Activated gamma-delta T cell treated with Interleukin-2 at 50 U/mL for 16 hours (primary cell): ENCODE measurements at places on chromosomes 6 and 20.

- DNase-seq = no peak
Observed at GRCh38 chr6:5506149-5506548, 244.8 kb downstream of the FARS2 start.

GRCh38 chr20:45067558-45067957 lies 33.4 kb downstream of the KCNS1 start:
- DNase-seq = no peak

GRCh38 chr6:80129485-80129884 lies 23.0 kb downstream of the BCKDHB start:
- no peak for DNase-seq

- DNase-seq = peak; percentile 47
Observed at GRCh38 chr6:37502703-37503291, 3.1 kb upstream of the CCDC167 start.

DNA sequence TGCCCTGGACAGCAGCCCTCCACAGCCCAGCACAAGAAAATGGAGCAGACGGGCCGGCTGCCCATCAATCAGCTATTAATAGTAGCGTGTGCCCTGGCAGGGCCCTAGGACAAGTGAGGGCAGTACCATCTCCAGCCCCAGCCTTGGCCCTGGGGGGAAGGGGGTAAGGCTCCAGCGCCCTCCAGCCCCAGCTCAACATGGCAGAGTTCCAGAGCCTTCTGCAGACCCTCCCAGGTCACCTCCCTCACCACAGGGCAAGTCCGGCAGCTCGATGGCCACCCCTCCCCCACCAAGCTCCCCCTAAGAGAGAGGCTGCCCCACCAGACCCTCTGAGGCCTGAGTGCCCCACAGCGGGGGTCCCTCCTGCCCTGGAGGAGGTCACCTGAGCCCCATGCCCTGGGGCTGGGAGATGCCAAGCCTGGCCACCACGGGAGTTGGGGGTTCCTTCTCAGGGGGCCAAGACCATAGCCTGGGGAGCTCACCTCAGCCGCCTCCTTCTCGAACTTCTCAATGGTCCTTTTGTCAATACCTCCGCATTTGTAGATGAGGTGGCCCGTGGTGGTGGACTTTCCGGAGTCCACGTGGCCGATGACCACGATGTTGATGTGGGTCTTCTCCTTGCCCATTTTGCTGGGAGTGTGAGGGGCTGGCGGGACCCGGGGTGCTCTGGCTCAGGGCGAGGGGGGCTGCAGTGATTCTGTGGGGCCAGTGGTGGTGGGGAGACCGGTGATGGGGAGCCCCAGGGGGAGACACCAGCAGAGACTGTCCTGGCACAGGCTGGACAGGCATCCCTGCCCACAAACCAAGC lies 1.5 kb downstream of the EEF1A2 start:
- DNase-seq = no peak

GRCh38 chr20:23205611-23206041 lies 119.5 kb upstream of the CD93 start:
- no peak for DNase-seq

- DNase-seq = no peak
Observed at GRCh38 chr20:18628330-18628920, 40.6 kb downstream of the DTD1 start.

- peak; percentile 32 for DNase-seq
Observed at GRCh38 chr20:62602550-62602949, 39.8 kb upstream of the SLCO4A1 start.

- no peak for DNase-seq
Observed at GRCh38 chr20:1210501-1210900, 7.2 kb downstream of the C20orf202 start.

GRCh38 chr6:103405321-103405720 lies 1454.4 kb downstream of the HACE1 start:
- DNase-seq = no peak

GRCh38 chr6:71453371-71453706 lies 164.7 kb downstream of the OGFRL1 start:
- DNase-seq = no peak

GRCh38 chr20:24608926-24609667 lies 139.7 kb downstream of the SYNDIG1 start:
- no peak for DNase-seq

GRCh38 chr6:150291968-150292710 lies 76.7 kb upstream of the IYD start:
- DNase-seq = no peak

GRCh38 chr20:59033093-59033492 lies 958 bp upstream of the ATP5F1E start:
- DNase-seq = no peak

- DNase-seq = no peak
Observed at GRCh38 chr6:124033501-124033900, 229.8 kb downstream of the NKAIN2 start.

GRCh38 chr6:14487625-14488024 lies 370.1 kb downstream of the CD83 start:
- DNase-seq = no peak

- DNase-seq = no peak
Observed at GRCh38 chr6:5529015-5529414, 267.7 kb downstream of the FARS2 start.

DNA sequence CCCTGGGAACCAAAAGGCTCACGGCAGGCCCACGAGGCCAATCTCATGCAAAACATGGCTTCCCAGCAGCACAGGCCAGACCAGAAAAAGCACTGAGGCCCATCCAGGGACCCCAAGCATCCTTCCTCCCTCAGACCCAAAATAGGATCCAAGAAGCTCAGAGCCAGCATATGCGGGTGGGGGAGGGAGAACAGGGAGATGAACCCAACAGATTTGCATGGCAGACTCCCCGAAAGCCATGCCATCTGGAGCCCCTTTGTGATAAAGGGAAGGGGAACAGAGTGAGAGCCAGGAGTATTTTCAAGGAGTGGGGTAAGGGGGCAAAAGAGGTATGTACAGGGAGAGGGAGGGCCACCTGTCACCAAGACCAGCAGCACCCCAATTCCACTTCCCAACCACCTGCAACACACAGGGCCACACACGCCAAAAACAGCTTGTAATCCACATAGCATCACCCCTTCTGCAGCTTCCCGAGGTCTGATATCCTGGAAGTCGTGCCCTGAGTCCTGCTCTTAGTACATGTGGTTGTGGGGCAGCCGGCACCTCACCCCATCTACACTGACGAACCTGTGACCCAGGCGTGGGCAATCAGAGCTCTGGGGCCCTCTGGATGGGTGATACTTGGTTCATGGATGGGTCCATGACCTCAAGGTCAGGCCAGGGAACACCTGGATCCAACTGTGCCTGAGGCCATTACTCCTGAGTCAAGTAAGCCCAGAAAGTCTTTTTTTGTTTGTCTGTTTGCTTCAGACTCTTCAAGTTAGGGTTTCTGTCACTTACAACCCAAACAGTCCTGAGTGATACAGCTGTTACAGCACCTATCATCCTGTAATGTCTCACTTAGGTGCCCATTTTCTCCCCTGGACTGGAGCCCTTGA lies 24.4 kb downstream of the PREX1 start:
- no peak for DNase-seq

- DNase-seq = no peak
Observed at GRCh38 chr6:44725070-44725469, 337.6 kb downstream of the CDC5L start.

DNA sequence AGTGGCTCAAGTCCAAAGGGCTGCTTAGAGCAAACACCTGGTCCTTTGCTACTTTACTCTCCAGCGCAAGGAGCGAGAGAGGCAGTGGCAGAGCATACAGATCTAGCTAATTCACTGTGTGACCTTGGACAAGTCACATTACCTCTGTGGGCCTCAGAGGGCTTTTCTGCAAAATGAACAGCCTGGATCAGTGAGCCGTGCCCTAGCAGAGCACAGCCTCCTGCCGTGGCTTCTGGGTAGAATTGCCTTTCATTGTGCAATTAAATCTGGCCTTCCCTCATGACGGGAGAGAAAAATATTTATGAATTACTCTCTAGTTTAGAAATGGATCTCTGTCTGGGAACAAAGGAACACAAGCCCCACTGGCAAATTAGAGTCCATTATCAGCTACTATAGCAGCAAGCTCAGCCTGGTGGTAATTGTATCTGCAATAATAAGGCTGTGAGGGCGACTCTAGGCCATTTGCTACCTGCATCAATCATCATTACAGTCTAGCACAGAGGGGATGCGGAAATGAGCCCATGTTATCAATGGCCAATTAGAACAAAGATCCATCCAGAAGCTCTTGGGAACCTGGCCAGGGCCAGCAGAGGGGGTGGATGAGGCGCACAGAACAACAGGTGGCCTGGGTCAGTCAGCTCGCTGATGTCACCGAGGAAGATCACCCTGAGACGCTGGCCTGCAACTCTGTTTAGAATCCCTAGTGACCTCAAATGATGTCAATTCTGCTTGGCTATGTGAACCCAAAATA lies 114.2 kb upstream of the LY86 start:
- no peak for DNase-seq

- no peak for DNase-seq
Observed at GRCh38 chr6:17475606-17476244, 82.3 kb downstream of the CAP2 start.

DNA sequence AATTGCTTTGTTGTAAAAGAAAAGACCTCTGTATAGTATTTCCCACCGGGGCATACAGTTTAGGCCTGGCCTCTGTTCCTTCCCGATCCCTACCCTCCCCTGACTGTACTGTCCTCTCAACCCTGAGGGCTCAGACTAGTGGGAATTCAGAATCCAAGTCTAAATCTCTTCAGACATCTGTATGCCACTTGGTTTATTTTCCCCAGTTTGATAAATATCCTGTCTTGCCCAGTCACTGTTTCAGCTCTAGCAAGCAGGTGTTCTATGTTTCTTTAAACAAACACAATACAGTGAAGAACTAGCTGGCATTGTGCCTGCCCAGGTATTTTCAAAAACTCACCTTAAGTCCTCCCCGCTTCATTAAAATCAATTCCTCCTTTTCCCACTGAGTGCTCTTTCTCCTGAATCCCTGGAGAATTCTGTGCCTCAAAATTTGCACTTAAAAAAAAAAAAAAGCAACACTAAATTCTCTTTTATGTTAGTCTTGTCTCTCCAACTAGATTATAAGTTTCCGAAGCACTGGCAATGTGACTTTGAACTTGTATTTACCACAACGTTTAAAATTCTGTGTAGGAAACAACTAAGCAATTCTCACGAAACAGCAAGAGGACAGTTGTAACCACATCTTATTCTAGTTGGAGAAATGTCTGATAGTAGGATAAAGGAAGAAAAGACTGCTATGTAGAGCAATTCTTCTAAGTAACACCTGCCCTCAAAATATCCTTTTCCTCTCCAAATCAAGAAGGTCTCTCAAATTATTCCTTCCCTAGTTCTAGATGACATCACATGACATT lies 112.0 kb upstream of the CARMIL1 start:
- no peak for DNase-seq
